ENCODE measurements at places on chromosomes 4 and X. TPM values are rescaled to one million over a fixed set of nuclear protein-coding genes. Genes with fewer than 3 reads are reported as not detected.

Gene ATP1B4
- not detected for total RNA-seq

Gene IL2
- 1.5 TPM for total RNA-seq

Gene CETN2
- total RNA-seq: 10.0 TPM

Gene PHKA1
- total RNA-seq: 9.0 TPM

Gene NDNF
- total RNA-seq: 5.3 TPM

Gene GDI1
- 131 TPM for total RNA-seq

Gene SHROOM2
- total RNA-seq: 8.5 TPM

DNA sequence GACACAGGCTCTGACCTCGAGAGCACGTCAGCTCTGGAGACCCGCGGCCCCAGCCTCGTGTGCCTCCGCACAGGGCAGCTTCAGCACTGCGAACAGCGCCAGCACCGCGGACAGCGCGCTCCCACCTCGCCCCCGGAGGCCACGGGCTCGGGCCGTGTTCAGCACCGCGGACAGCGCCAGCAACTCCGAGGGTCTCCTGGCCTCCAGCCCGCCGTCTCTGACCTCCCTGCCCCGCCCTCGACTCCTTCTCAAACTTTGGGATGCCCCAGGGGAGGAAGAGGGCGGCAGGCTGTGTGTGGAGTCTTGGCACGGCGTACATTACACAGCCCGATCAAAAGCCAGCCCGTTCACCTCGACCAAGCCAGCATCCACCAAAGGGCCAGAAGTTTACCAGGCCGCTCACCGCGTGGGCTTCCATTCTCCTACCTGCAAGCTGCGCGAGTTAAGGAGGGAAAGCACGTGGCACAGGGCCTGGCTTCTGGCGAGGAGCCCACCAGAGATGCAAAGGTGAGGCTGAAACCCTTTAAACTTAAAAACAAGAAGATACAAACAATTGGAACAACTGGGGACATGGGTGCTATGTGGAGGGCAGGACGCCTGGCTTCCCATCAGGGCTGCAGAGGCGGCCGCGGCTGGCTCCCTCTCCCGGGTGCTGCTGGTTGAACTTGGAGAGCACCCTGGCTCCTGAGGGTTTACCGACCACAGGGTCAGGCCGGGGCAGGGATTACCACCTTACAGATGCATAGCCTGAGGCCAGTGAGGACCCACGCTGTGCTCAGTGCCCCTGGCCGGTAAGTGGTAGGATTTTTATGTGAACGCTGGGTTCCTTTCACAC, 4.5 kb upstream of the NKX1-1 start:
- DNase-seq: peak; percentile 33

DNA sequence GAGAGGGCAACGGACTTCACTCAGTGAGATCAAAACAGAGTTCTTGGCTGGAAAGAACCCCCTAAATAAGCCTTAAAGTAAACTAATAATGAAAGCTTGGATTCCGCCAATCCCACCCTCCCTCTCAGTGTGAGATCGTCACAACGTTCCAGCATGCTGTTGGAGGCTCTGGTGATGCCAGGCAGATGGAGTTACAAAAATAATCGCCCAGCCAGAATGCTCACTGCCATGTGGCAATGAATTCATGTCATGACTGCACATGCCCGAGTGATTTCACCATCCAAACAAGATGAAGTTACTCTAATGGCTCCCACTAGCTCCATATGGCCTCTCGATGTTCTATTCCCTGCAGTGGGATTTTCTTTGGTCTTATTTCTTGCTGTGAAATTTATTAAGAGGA, 248.0 kb downstream of the SPATA18 start:
- DNase-seq: no peak

- no peak for DNase-seq
Observed at GRCh38 chr4:45241976-45242375, 515.6 kb upstream of the GNPDA2 start.

DNA sequence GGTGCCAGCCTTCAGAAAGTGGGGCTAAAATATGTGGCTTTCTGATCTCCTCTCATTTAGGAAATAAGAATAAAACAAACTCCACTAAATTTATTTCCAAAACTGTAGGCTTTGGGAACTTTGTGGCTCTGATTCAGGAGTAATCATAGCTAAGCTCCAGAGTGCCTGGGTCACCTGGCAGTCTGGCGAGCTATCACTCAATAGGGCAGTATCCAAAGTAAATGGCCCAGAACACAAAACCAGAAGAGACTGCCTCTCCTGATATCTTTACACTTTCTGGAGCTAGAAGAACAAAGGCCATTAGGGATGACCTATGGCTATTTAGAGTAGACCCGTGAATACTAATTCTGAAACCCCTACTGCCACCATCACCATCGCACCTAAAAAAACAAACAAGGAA, 17.0 kb upstream of the PPARGC1A start:
- DNase-seq: no peak

- DNase-seq: no peak
Observed at GRCh38 chr4:25816591-25817058, 46.2 kb downstream of the SEL1L3 start.

GRCh38 chrX:7112071-7112470, 35.4 kb upstream of the STS start:
- no peak for DNase-seq

- no peak for DNase-seq
Observed at GRCh38 chr4:74527049-74527448, 82.1 kb downstream of the AREG start.

GRCh38 chr4:183909801-183910200, 4.7 kb downstream of the STOX2 start:
- no peak for DNase-seq

DNA sequence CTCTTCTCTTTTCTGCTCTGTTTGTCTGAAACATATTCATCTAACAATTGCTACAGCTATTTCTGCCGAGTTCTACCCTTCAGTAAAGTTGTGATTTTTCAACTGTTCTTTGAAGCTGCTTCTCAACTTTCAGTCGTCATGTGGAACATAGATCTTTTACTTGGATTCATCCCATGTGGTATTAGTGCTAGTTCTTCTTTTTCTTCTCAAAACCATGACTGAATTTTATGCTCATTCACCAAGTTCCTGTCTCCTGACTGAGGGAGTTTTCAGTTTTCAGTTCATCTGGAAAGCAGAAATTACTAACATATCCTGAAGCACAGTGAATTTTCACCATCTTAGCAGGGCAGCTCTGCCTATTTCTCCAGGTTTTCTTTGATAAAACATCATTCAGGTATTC, 12.1 kb downstream of the ACSL4 start:
- no peak for DNase-seq
